ENCODE measurements at places on chromosomes 11 and 22.

GRCh38 chr11:78499971-78500370, 74.7 kb downstream of the NARS2 start:
- no peak for ATAC-seq
- peaks cover 7% of the 10 kb centered on the region for H3K36me3 ChIP-seq
- H3K27ac ChIP-seq: no peak overlapping the region
- peaks cover 6% of the 10 kb centered on the region for H3K4me1 ChIP-seq
- no peaks in the 10 kb centered on the region for H3K27me3 ChIP-seq

GRCh38 chr11:5696210-5696609, 6.6 kb downstream of the TRIM22 start:
- no peak for ATAC-seq
- no peak overlapping the region for H3K4me3 ChIP-seq
- H3K27ac ChIP-seq: peak overlapping the region; percentile 54
- no peaks in the 10 kb centered on the region for H3K27me3 ChIP-seq

DNA sequence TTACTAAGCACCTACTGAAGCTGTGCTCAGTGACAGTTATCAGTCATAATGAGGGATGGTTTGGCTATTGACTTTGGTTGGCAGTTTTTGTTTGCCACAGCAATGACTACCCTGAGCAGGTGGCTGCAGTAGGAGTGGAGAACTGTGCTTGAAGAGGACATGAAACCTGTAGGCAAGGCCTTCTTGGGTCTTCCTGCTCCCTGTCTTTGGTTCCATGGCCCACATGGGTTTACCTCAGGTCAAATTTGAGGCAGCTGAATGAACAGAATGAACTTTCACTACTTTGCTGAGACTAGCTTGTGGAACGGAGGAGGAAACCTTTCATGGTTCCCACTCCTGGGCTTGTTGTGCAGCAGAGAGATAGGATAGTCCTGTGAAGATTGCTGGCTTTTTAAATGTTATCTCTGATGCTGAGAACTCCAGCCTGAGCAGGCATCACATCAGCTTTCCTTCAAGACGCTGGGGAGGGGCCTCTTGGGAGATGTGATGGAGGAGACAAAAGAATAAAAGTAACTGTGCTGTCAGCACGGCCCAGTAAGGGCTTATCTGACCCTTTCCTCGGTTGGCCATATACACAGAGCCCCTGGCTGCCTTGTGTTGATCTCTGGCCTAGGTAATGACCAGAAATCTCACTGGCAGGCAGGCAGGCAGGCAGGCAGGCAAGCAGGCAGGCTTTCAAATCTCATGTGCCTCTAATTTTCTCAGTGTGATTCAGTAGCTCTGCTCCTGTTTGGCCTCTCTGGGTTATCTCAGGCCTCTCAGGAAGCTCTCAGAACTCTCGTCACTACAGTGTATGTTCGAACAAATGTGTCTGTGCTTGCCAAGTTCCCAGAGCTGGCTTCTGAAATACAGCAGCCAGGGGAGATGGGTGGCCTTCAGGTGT, 12.0 kb downstream of the STIM1 start:
- no peaks in the 10 kb centered on the region for H3K27me3 ChIP-seq
- peak; percentile 90 for ATAC-seq
- H3K27ac ChIP-seq: peak overlapping the region; percentile 74
- peaks cover 83% of the 10 kb centered on the region for H3K4me1 ChIP-seq
- H3K4me3 ChIP-seq: no peak overlapping the region

- peaks cover 20% of the 10 kb centered on the region for H3K36me3 ChIP-seq
- no peak for ATAC-seq
- H3K4me1 ChIP-seq: peaks cover 8% of the 10 kb centered on the region
- H3K4me3 ChIP-seq: no peak overlapping the region
- H3K27me3 ChIP-seq: no peaks in the 10 kb centered on the region
Observed at GRCh38 chr22:19965771-19966709, 24.4 kb upstream of the TXNRD2 start.

DNA sequence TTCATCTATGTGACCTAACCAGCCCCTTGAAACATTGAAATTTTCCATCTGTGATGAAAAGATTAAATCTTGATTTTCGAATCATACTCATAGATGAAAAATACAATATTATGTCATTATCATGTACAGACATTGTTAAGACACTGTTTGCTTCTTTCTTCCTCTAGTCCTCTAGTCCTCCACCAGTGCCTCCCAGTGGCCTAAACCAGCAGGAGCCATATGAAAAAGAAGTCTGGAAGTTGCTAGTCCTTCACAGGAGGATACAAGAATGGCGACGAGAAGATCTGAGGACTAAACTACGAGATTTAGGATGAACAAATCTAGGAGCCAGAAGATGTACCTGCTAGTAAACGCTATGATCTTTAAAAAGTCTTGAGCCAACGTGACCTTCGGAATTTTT, 134.1 kb downstream of the SLC17A6 start:
- no peaks in the 10 kb centered on the region for H3K27me3 ChIP-seq
- ATAC-seq: no peak
- no peak overlapping the region for H3K4me3 ChIP-seq
- H3K27ac ChIP-seq: no peak overlapping the region
- no peaks in the 10 kb centered on the region for H3K36me3 ChIP-seq

GRCh38 chr11:26042113-26042512, 289.8 kb upstream of the ANO3 start:
- no peaks in the 10 kb centered on the region for H3K27me3 ChIP-seq
- no peak overlapping the region for H3K27ac ChIP-seq
- H3K4me1 ChIP-seq: peaks cover 10% of the 10 kb centered on the region
- ATAC-seq: no peak
- no peaks in the 10 kb centered on the region for H3K36me3 ChIP-seq
- H3K4me3 ChIP-seq: no peak overlapping the region

GRCh38 chr11:128323381-128323780, 264.0 kb downstream of the ETS1 start:
- H3K4me3 ChIP-seq: no peak overlapping the region
- ATAC-seq: peak; percentile 37
- no peaks in the 10 kb centered on the region for H3K27me3 ChIP-seq
- H3K4me1 ChIP-seq: peaks cover 56% of the 10 kb centered on the region
- no peaks in the 10 kb centered on the region for H3K36me3 ChIP-seq

DNA sequence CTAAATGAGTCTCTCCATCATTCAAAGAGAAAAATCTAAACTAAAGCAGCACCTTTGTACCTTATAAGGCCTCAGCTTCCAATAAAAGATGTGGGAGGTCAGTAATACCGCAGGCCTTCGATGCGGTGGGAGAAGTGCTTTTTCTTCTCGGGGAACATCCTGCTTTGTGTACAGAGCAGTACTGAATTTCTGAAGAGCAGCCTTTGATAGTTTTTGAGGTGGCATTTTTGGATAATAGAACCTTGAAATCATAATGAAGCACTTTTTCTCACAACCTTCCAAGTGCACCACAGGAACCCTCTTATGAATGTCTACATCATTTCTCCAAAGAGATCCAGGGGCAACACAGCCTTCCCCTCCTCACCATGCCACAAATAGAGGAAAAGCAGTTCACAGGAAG, 39.6 kb downstream of the LRRC4C start:
- H3K4me1 ChIP-seq: peaks cover under 1% of the 10 kb centered on the region
- H3K36me3 ChIP-seq: no peaks in the 10 kb centered on the region
- H3K27me3 ChIP-seq: no peaks in the 10 kb centered on the region
- H3K4me3 ChIP-seq: no peak overlapping the region
- ATAC-seq: no peak
- H3K27ac ChIP-seq: no peak overlapping the region

Measured in stimulated activated memory B cell treated with anti-CD40 and anti-IgM and Interleukin-4, amounts not matched to agents 10 μg/mL and 1 μg/mL and 100 μg/mL, for 72 hours (primary cell).